Upper lobe of left lung (tissue), 6 donors: ENCODE measurements at places on chromosomes 2 and 18.

DNA sequence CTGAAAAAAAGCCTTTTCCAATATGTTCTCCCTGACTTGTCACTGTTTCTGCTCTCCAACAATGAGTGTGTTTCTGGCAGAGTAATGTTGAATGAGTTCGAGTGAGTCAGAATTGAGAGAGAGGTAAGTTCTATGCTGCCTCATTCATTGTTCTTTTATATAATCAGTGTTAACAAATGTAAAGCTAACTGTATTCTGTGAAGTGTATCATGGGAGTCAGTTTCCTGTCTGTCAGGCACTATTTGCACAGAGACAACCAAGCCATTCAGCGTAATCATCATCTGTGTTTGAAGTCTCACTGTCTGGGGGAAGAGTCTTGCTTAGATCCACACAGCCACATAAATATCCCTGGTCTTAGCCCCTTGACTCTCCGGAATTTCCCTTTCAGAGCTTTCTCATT is 22.0 kb upstream of the UPP2 start:
- DNase-seq, result no peak

- DNase-seq, result no peak
Observed at GRCh38 chr2:233164967-233165366, 86.5 kb upstream of the ATG16L1 start.

DNA sequence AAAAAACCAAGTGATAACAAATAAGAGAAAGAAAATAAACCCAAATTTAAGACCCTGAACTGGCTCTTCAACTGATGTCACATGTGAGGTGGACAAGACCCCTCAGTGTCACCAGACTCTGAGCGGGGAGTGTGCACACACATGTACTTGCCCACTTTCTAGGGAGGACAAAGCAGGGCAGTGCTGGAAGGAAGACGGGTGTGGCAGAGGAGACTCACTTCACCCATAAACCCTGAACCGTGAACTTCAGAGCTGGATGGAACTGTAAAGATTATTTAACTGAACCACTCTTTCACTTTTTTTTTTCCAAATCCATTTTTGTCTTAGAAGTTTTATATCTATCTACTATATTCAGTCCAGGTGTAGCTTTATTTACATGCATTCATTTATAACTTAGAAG is 12.3 kb downstream of the PLA2R1 start:
- no peak for DNase-seq

- no peak for DNase-seq
Observed at GRCh38 chr18:55546851-55547704, 40.9 kb downstream of the TCF4 start.

DNA sequence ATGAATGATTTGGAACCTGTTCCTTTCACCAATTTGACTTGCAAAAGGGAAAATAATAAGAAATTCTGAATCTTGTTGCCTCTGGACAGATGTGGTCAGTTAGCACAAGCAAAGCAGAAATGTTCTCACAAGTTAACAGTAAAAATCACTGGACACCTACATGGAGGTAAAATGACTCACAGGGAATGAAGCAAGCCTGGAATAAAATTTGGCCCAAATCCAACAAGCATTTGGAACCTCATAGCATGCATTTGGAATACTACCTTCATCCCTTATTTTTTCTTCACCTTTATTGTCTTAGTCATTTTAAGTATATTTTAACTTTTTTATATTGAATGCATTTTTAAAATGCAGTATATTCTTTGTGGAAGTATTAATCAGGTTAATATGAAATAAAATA is 602.9 kb downstream of the ARHGAP15 start:
- DNase-seq, result no peak

GRCh38 chr2:147017951-147018645 is 826.7 kb upstream of the ACVR2A start:
- DNase-seq, result no peak

DNA sequence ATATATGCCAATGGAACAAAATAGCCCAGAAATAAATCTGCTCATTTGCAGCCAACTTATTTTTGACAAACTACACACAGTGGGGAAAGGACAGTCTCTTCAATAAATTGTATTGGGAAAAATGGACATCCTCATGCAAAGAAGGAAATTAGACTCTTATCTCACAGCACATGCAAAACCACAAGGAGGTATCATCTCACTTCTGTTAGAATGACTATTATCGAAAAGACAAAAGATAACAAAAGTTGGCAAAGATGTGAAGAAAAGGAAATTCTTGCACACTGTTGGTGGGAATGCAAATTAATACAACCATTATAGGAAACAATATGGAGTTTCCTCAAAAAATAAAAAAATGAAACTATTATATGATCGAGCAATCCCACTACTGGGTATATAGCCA is 16.3 kb upstream of the WDR75 start:
- DNase-seq, result no peak

DNA sequence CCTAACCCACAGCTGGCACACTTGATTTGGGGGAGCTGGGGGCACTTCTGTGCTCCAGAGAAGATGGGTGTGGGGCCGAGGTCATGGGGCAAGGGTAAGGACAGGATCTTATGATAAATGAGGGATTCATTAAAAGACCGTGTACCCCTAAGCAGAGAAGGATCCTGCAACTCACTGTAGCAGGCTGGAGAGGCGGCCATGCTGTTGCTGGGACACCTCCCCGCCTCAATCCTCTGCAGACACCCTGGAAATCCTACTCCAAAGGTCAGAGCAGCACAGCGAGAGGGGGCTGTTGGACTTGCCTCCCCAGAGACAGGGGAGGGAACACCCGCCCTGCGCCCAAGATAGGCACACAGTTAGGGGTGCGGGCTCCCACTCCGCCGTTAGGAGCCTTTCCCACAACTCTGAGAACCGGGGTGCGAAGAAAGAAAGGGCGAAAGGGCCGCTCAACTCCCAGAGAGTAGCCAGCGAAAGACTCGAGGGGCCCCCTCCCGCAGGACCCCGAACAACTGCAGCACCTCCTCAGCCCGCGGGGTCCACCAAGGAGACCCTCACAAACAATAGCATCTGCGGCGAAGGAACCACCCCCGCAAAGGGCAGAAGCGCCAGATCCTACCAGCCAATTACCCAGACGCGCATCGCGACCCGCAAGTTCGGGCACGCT is 1.4 kb downstream of the PARD6G start:
- no peak for DNase-seq

- peak; percentile 40 for DNase-seq
Observed at GRCh38 chr2:207503234-207503633, 26.5 kb upstream of the CREB1 start.

- no peak for DNase-seq
Observed at GRCh38 chr2:98551316-98551715, 57.0 kb downstream of the COA5 start.

GRCh38 chr2:171847627-171848026 is 46.4 kb downstream of the SLC25A12 start:
- DNase-seq, result no peak
